ENCODE measurements at places on chromosomes 2 and 18.

- peak; percentile 1 for DNase-seq
These were observed 43.8 kb downstream of the CDH19 start for GRCh38 chr18:66560094-66560493.

DNA sequence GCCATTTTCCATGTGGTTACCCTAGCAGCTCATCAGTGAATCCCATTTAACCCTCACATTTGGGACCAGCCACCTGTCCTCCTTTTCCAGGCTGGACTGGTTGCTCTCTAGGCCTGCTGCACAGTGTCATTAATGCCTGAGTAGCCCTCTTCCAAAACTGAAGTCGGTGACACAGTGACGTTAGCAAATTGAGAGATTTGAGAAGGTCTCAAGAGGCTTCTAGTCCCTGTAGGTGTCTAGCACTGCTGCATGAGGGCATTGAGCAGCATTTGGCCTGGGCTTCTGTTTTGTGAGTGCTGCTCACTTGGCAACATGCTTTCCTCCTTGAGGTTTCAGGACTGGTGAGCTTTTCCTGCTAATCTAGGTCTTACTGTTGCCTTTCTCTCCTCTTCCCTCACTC, 36.7 kb downstream of the PKP4 start:
- DNase-seq, result no peak

GRCh38 chr2:190766595-190766994, 114.0 kb upstream of the GLS start:
- no peak for DNase-seq

DNA sequence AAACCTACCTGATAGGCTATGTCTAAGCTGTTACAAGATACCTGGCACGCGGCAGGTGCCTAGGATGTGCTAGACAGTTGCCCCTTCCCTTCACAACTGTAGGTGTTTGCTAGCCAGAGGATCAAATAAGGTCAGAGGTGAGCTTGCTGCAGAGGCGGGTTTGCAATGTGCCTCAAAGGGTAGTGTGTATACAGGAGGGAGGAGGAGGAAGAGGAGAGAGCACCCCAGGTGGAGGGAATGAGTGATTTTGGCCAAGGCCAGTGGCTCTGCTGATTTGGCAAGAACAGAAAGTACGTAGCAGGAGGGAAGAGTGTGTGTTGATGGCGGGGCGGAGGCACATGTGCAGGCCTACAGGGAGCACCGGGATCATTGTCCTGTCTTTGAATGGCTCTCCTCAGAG, 236.5 kb downstream of the HAUS1 start:
- no peak for DNase-seq

DNA sequence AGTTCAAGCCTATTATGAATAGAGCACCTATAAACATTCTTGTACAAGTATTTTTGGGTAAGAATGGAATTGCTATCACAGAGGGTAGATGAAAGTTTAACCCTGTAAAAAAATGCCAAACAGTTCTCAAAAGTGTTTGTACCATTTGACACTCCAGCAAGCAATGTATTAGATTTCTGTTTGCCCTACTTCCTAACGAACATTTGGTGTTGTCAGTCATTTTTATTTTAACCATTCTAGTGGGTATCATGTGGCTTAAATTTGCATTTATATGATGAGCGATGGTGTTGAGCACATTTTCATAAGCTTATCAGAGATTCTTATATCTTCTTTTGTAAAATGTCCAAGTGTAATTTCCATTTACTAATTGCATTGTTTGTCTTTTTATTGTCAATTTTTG, 608.2 kb upstream of the ACVR2A start:
- DNase-seq, result no peak

- no peak for DNase-seq
These were observed 185.2 kb downstream of the ZFP36L2 start for GRCh38 chr2:43041173-43041591.

DNA sequence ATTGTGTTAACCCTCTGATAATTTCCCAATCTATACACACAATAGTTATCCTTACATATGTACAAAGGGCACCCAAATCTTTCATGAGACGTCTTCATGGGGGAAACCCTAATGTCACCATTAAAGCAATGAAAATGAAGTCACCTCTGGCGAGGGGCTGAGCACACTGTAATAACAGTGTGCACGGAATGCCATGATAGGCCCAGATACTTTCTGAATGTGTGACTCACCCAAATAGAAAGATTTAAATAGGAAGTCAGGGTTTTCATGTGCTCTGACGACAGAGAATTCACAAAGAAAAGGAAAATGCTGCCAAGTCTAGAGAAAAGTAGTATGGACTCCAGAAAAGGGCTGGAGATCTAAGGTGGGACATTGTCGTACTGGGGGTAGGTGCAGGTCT, 128.3 kb downstream of the SATB2 start:
- no peak for DNase-seq

- no peak for DNase-seq
These were observed 64.0 kb downstream of the TNFRSF11A start for GRCh38 chr18:62388855-62389760.

GRCh38 chr2:30923623-30924022, 116.4 kb upstream of the CAPN13 start:
- DNase-seq, result no peak

- DNase-seq, result no peak
These were observed 495.0 kb downstream of the TMX3 start for GRCh38 chr18:68219872-68220271.

- no peak for DNase-seq
These were observed 125.9 kb downstream of the GPD2 start for GRCh38 chr2:156562124-156562523.

DNA sequence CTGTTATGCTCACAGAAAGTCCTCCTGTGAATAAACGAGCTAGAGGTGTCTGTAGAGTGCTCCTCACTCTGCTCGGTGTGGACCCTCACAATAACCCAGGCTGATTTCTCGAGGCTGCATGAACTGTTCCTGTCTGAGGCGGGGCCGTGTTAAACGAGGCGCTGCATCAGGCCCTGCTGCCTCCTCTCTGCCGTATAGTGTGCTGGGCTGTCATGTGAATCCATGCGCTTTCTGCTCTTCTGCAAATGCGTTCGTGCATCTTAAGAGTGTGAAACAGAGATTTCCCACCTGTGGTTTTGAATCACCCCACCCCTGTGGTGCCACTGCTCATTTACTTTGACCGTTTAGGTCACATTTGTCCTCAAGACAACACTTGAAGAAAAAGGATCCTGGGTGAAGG, 26.2 kb downstream of the TRAF3IP1 start:
- no peak for DNase-seq

GRCh38 chr2:147679955-147680531, 164.8 kb upstream of the ACVR2A start:
- DNase-seq, result no peak

DNA sequence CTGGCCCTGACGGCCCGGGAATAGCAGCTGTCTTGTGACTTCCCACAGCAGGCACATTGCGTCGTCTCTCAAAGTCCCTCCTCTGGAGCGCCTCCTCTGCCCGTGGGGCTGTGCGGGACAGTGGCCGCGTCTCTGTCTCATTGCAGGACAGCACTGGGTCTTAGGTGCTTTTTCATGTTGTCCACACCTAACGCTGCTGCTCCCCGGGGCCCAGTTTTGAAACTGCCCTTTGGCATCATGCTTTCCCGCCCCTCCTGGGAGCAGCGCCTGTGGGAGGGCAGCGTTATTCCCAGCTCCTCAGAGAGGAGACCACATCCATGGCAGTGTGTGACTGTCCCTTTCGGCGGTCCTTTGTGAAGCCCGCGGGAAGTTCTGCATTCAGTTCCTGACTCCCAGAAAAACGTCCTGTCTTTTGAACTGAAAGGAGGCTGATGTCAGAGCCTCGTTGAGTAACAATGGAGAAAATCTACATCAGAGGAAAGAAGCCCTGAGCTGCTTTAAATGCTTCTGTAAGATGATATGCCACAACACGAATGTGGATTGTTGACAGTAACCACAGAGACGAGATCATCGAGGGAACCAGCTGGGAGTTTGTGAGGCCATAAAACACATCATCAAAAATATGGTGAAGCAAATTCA, 226.0 kb downstream of the FAM210A start:
- no peak for DNase-seq

GRCh38 chr2:43132683-43133301, 93.6 kb downstream of the ZFP36L2 start:
- no peak for DNase-seq

DNA sequence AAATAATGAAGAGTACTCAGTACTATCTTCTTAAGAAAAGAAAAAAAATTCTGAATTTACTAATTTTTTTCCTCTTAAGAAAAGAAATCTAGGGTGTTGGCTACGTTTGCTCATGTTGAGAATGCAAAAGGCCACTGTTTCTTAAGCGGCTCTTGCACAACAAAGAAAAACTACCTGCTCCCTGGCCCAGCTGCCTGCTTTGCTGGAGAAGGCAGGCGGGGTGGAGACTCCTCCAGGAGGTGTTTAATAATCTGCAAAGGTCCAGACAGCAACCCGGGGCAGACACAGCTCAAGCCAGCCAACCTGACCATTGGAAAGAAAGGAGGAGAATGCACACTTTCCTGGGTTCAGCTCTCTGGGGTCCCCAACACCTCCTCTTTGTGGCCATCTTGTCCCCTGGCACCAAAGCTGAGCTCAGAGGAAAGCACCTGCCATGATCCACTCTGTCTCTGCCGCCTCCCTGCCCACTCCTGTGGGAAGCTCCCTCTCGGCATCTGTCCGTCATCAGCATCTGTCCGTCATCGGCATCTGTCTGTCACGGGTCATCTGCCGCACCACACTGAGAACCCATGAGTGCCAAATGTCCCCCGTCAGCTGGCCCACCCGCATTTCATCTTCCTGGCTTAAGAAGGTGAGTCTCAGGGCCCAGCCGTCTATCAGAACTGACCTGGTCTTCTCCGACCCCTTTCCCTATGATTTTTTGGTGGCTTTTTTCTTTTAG, 11.9 kb downstream of the ZNF516 start:
- no peak for DNase-seq

- DNase-seq, result no peak
These were observed 117.7 kb upstream of the ACVR1C start for GRCh38 chr2:157746234-157746950.

- peak; percentile 66 for DNase-seq
These were observed 127.8 kb downstream of the STK39 start for GRCh38 chr2:168119515-168120141.

DNA sequence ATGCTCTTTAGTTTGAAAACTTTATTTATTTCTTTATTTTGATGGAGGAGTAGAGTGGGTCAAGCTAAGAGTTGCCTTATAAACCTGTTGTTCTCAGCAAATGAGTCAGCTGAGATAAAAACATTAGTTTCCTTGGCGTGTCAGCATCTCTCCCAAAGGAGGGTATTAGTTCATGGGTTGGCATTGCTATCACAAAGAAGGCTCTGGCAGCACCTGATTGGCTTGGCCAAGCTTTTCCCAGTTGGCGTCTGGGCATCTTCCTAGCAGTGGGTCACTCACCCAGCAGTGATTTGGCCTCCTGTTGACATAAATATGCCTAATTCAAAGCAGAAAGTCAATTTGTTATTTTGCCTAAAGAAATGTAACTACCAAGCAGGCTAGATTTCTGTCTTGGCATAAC, 200.7 kb upstream of the TNP1 start:
- no peak for DNase-seq

GRCh38 chr2:17918789-17919188, 40.3 kb downstream of the KCNS3 start:
- DNase-seq, result no peak

DNA sequence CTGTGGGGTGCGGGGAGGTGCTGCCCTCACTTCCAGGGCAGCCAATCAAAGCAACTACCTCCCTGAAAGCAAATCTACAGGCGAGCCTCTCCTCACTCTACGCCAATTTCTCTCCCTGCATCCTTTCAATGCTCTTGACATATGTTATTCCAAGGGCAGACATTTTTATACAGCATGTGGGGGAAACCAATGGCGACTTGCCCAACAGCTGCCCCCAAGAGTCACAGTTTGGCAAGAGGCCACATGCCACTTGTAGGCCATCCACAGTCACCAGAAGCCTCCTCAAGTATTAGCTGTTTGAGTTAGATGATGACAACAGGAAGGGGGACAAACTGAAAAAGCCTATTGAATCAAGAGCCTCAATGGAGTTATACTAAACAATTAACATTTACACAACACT, 114.6 kb downstream of the MYO5B start:
- no peak for DNase-seq

- DNase-seq, result peak; percentile 65
These were observed at the start of gene ZNF516 for GRCh38 chr18:76495006-76495370. ZNF516 (minus strand) TSS chr18:76495242; CDS start chr18:76443054, 52,188 bp downstream.

DNA sequence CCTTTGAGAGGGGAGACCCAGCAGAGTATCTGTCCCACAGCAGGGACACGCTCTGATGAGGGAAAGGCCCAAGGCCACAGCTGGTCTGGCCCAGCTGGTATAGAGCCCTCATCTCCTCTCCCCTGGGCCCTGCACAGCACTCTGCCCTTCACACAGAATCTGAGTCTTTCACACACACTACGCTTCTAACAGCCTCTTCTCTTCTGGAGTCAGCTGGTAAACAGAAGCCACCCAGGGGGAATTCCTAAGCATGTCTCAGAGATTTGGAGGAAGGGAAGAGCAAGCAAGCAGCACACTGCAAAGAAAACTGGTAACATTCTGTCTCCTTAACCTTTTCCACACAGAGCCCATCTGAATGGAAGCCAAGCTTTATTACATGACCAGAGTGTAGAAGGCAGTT, 121.1 kb upstream of the ACAA2 start:
- peak; percentile 64 for DNase-seq

DNA sequence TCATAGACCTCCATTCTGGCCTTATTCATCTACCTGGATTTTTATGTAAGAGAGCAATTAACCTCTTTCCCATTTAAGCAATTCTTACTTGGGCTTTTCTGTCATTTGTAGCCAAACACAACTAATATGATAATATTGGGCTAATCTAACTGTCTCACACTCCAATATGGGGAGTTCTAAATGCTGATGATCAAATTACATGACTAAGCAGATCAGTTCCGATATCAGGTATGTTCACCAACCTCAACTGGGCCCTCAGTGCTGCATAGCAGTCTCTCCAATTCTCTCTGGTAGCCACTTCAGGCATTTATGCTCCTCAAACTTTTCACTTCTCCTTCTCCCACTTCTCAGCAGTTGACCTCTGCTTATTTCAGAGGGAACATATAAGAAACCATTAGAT, 61.0 kb upstream of the VPS54 start:
- no peak for DNase-seq

DNA sequence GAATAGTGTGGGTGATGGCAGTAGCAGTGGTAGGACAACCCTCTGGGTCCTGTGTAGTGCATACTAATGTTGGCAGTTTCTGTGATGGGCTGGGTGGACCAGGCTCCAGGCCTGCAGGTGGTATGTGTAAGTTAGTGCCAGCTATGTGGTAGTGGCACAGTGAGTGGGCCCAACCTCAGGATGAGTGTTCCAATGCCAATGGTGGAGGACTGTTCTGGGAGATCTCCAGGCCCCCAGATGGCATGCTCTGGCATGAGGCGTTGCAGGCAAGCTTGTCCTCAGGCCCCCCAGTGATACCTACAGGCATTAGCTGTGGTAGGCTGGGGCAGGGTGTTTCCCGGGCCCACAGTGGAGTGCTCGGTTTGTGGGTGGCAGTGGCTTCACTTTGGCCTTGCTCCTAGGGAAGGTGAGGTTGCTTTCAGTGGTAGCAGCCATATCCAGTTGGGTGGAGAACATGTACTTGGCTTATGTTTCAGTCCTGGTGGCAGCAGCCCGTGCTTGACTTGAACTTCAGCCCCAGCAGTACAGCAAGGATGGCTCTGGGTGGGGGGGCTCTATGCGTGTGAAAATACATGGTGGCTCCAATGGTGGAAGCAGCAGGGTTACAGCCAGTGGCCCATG, 32.4 kb downstream of the TEX51 start:
- DNase-seq, result no peak

GRCh38 chr18:23721696-23722480, 32.6 kb downstream of the LAMA3 start:
- no peak for DNase-seq
